Mononuclear cell (primary cell): ENCODE measurements at places on chromosomes 6 and 20. TPM values are rescaled to one million over a fixed set of nuclear protein-coding genes. Genes with fewer than 3 reads are reported as not detected.

The ACTL10 gene
- total RNA-seq = 0.42 TPM

The ULBP3 gene
- 0.84 TPM for total RNA-seq

The CD83 gene
- total RNA-seq = 366 TPM

The FAM209B gene
- total RNA-seq = 0.52 TPM

The SASH1 gene
- total RNA-seq = 1.7 TPM

The PDE7B gene
- 0.42 TPM for total RNA-seq

The ATF6B gene
- 32.0 TPM for total RNA-seq

The TAF4 gene
- total RNA-seq = 7.7 TPM

The SNRPB2 gene
- 57.5 TPM for total RNA-seq

The MUCL3 gene
- total RNA-seq = not detected

The RBPJL gene
- not detected for total RNA-seq

The SOX4 gene
- 16.5 TPM for total RNA-seq

The MUC21 gene
- not detected for total RNA-seq

The GCNT2 gene
- 6.8 TPM for total RNA-seq

The MCHR2 gene
- total RNA-seq = not detected

The RUNX2 gene
- total RNA-seq = 10.4 TPM

The PDCD2 gene
- total RNA-seq = 50.6 TPM

The SLC17A2 gene
- total RNA-seq = not detected

The HSPA12B gene
- not detected for total RNA-seq

The CFAP61 gene
- total RNA-seq = not detected

The PGC gene
- 0.10 TPM for total RNA-seq

The ARFGEF3 gene
- total RNA-seq = under 0.01 TPM

The ULBP1 gene
- total RNA-seq = 0.10 TPM

The OR5V1 gene
- total RNA-seq = not detected

The VSX1 gene
- not detected for total RNA-seq

The STX11 gene
- 118 TPM for total RNA-seq

The SYTL3 gene
- total RNA-seq = 35.7 TPM

The SNX21 gene
- 5.7 TPM for total RNA-seq

The GPSM3 gene
- total RNA-seq = 131 TPM

The KIFC1 gene
- 0.94 TPM for total RNA-seq

The CAGE1 gene
- total RNA-seq = 0.94 TPM
